Hair follicle dermal papilla cell (primary cell): ENCODE measurements at places on chromosomes 16 and 17. TPM values are rescaled to one million over a fixed set of nuclear protein-coding genes. Genes with fewer than 3 reads are reported as not detected.

TBX6 gene
- total RNA-seq: 0.32 and 0.36 TPM in 2 replicates

OTOP2 gene
- total RNA-seq: not detected in 2 replicates

TEKT3 gene
- 0.49 TPM in 1 of 2 replicates, not detected in the other for total RNA-seq

GCGR gene
- not detected in 2 replicates for total RNA-seq

CPNE2 gene
- total RNA-seq: 25.4 and 29.0 TPM in 2 replicates

LRRC46 gene
- under 0.01 TPM in 1 of 2 replicates, not detected in the other for total RNA-seq

NUBP1 gene
- 15.4 and 17.6 TPM in 2 replicates for total RNA-seq

PLA2G10 gene
- not detected in 2 replicates for total RNA-seq

KLHL10 gene
- total RNA-seq: 0.12 and 1.3 TPM in 2 replicates

CTF1 gene
- 3.5 and 5.8 TPM in 2 replicates for total RNA-seq

KRTAP1-5 gene
- 1.5 and 6.0 TPM in 2 replicates for total RNA-seq

PLLP gene
- under 0.01 TPM in 2 replicates for total RNA-seq

ARHGDIG gene
- not detected in 2 replicates for total RNA-seq

ACE gene
- 16.4 and 19.1 TPM in 2 replicates for total RNA-seq

NACA2 gene
- total RNA-seq: not detected in 2 replicates

TNFRSF17 gene
- not detected in 2 replicates for total RNA-seq

DOC2B gene
- not detected in 2 replicates for total RNA-seq

CHD9NB gene
- total RNA-seq: 0.65 and 1.3 TPM in 2 replicates

ESRP2 gene
- 0.12 and 0.16 TPM in 2 replicates for total RNA-seq

KRTAP4-5 gene
- not detected in 2 replicates for total RNA-seq

RSKR gene
- total RNA-seq: 2.1 and 4.7 TPM in 2 replicates

KRTAP3-1 gene
- total RNA-seq: not detected in 2 replicates

DHRS7C gene
- not detected in 2 replicates for total RNA-seq

HSF5 gene
- total RNA-seq: under 0.01 TPM in 1 of 2 replicates, not detected in the other

MGAT5B gene
- total RNA-seq: 2.6 and 4.7 TPM in 2 replicates

LHX1 gene
- not detected in 2 replicates for total RNA-seq

NRN1L gene
- total RNA-seq: not detected in 2 replicates

TP53TG3B gene
- total RNA-seq: 0.73 TPM in 1 of 2 replicates, not detected in the other
